Nephron progenitor cell (in vitro differentiated cells): ENCODE measurements at places on chromosomes 7 and 10.

- no peak for DNase-seq
Measured at GRCh38 chr10:25639646-25640045, 294.4 kb upstream of the MYO3A start.

GRCh38 chr10:90872648-90873020 lies 860 bp downstream of the RPP30 start:
- no peak for DNase-seq

GRCh38 chr7:22146961-22147512 lies 201.3 kb upstream of the CDCA7L start:
- DNase-seq, result no peak

GRCh38 chr10:79185796-79186374 lies 117.1 kb downstream of the ZMIZ1 start:
- DNase-seq, result no peak

GRCh38 chr7:82715344-82715743 lies 271.8 kb upstream of the CACNA2D1 start:
- DNase-seq, result no peak

DNA sequence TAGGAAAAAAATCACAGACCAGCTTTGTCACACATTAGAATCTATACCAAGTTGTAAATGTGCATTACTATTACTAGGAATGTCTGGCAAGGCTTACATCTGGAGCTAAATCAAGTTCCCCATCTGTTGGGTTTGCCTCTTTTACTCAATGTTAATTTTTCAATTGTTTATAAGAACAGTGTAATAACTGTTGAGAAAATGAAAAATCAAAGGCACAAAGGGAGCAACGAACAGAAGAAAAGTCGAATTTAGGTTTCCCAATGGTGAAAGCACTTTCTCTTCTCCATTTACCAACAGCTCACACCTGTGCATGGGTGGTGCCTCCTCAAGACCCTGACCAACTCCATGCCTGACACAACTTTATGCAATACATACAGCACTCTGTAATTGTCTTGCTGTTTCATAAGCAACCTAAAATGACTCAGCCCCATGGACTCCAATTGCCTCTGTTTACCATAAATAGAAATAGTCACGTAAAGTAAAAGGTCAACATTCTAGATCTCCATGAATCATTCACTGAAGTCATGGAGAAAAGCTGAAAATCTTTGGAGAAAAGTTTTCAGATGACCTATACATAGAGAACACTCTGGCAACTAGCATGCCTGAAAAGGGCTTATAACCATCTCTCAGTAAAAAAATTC lies 95.5 kb upstream of the KCNIP2 start:
- DNase-seq, result no peak

DNA sequence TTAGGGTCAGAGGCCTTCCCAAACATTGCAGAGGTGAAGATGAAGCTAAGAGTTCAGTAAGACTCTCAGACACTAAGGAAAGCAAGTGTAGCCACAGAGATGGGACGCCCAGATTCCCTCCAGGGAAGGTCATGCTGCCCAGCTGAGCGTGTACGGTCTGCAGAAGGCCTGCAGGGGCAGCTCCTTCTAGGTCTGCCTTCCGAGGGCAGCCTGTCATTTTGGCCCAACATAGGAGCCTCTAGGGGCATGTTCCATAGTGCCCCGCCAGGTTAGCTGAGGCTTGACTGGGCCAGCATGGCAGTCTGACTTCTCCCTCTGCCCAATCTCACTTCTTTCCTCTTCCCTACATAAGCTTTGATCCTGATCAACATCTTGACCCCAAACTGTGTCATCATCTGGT lies 130.7 kb downstream of the PIP4K2A start:
- no peak for DNase-seq

DNA sequence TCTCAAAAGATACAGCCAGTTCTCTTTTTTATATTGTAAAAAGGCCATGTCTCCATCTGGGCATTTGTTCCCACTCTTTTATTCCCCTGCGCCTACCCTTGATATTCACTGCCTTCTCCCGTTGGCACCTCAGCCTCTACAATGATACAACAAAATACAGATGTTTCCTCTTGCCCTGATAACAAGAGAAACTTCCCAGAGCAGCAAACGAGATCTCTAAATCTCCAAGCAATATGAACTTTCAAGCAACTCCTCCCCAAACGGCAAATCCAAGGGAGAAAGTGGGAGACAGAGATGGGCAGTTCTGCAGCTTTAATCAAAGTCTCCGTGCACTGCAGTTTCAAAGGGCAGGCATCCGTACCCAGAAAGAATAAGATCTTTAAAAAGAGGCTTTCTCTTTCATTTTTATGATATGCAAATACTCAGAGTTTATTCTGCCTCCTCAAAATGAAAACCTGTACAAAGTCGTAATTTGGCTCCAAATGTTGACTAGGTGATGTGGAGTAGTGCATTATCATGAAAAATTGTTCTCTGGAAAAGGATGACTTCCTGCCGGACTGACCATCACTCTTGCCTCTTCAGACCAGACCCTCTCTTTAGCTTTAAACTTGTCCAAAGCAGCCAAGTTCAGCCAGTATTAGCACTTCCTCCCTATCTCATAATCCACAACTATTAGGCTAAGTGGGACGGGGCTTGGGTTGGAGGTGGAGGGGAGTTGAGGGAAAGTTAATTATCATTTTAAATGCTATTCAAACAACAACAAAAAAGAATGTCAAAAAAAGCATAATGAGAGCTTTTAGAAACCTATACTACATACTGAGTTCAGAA lies 682 bp downstream of the HGF start:
- DNase-seq, result no peak

DNA sequence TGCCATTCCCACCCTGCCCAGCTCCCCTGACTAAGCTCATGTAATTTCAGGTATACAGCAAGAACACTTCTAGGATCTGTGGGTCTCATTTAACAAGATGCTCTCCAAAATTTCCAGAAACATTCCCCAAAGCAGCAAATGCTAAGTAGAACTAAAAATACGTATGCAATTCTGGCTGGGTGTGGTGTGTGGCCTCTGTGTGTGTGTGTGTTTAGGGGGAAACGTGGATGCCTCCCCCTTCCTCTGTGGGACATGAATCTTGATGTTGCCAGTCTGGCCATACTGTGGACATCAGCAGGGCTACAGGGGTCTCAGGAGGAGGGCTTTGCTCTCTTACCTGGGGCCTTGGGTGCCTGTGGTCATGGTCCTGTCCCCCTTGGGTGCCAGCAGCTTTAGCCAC lies 18.4 kb downstream of the EMX2 start:
- no peak for DNase-seq

DNA sequence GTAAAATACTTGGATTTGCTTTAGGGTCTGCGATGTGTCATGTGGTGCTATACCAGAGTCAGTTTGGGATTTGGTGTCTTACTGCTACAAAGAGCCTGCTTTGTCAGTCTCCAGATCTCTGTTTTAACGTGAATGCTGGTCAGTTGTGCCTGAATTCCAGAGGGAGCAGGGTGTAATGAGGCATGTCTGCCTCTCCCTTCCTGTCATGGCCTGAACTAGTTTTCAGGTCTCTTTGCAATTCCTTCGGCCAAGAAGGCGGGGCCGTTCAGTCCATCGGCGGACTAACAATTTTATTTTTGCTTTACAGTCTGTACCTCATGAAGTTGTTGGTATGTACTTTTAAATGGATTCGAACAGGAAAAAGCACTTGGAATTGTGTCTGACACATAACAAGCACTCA lies 465.1 kb upstream of the ADARB2 start:
- peak; percentile 47 for DNase-seq
